ENCODE measurements at places on chromosomes 6 and 20. TPM values are rescaled to one million over a fixed set of nuclear protein-coding genes. Genes with fewer than 3 reads are reported as not detected.

GRCh38 chr6:132392792-132393191 lies 8.5 kb downstream of the MOXD1 start:
- no peak overlapping the region for H3K4me3 ChIP-seq
- no peaks in the 10 kb centered on the region for H3K27me3 ChIP-seq
- no peak overlapping the region for H3K27ac ChIP-seq
- no peaks in the 10 kb centered on the region for H3K36me3 ChIP-seq

SNAP91 gene
- polyA plus RNA-seq = not detected

GRCh38 chr6:16239798-16240123 lies 1.4 kb downstream of the GMPR start:
- peaks cover 17% of the 10 kb centered on the region for H3K4me1 ChIP-seq
- H3K36me3 ChIP-seq = no peaks in the 10 kb centered on the region
- no peak overlapping the region for H3K27ac ChIP-seq
- no peak overlapping the region for H3K4me3 ChIP-seq

GRCh38 chr6:35128496-35128895 lies 12.6 kb downstream of the TCP11 start:
- DNase-seq = no peak
- H3K36me3 ChIP-seq = no peaks in the 10 kb centered on the region
- H3K27ac ChIP-seq = no peak overlapping the region
- H3K27me3 ChIP-seq = no peaks in the 10 kb centered on the region
- no peak overlapping the region for H3K4me3 ChIP-seq

MRAP2 gene
- 3.0 TPM for polyA plus RNA-seq

GRCh38 chr20:13017883-13018535 lies 9.2 kb downstream of the SPTLC3 start:
- no peaks in the 10 kb centered on the region for H3K27me3 ChIP-seq
- peaks cover 2% of the 10 kb centered on the region for H3K4me1 ChIP-seq
- no peak overlapping the region for H3K27ac ChIP-seq
- H3K4me3 ChIP-seq = no peak overlapping the region
- DNase-seq = no peak
- H3K36me3 ChIP-seq = no peaks in the 10 kb centered on the region

- DNase-seq = no peak
- H3K36me3 ChIP-seq = no peaks in the 10 kb centered on the region
- no peak overlapping the region for H3K4me3 ChIP-seq
- no peaks in the 10 kb centered on the region for H3K27me3 ChIP-seq
Measured at GRCh38 chr6:156175971-156176421, 601.2 kb upstream of the ARID1B start.

SIRPA gene
- 50.7 TPM for polyA plus RNA-seq

DNA sequence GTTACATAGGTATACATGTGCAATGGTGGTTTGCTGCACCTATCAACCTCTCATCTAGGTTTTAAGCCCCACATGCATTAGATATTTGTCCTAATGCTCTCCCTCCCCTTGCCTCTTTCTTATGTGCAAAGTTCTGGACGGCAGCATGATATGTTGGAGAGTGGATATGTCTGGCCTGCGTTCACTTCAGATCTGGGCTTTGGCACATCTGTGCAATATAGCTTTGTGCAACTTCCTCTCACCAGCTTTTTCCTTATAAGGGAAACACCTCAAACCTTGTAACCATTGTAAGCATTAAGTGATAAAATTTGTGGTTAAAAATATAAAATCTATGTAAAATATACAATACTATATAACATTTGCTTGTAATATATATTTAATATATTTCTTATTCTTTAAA lies 288.0 kb downstream of the PHACTR1 start:
- no peak overlapping the region for H3K4me3 ChIP-seq
- H3K27me3 ChIP-seq = no peaks in the 10 kb centered on the region
- H3K36me3 ChIP-seq = no peaks in the 10 kb centered on the region

GRCh38 chr6:112651239-112651638 lies 304.1 kb downstream of the RFPL4B start:
- no peaks in the 10 kb centered on the region for H3K36me3 ChIP-seq
- no peaks in the 10 kb centered on the region for H3K4me1 ChIP-seq
- H3K4me3 ChIP-seq = no peak overlapping the region
- no peaks in the 10 kb centered on the region for H3K27me3 ChIP-seq
